ENCODE measurements at places on chromosomes 6 and 20.

GRCh38 chr6:70524721-70525286 is 41.9 kb upstream of the SDHAF4 start:
- no peak for DNase-seq

- no peak for DNase-seq
These were observed 2.7 kb upstream of the DLL1 start for GRCh38 chr6:170293341-170294231.

GRCh38 chr6:157869673-157870302 is 46.7 kb downstream of the SNX9 start:
- DNase-seq: no peak

GRCh38 chr6:156396791-156397418 is 380.3 kb upstream of the ARID1B start:
- no peak for DNase-seq

DNA sequence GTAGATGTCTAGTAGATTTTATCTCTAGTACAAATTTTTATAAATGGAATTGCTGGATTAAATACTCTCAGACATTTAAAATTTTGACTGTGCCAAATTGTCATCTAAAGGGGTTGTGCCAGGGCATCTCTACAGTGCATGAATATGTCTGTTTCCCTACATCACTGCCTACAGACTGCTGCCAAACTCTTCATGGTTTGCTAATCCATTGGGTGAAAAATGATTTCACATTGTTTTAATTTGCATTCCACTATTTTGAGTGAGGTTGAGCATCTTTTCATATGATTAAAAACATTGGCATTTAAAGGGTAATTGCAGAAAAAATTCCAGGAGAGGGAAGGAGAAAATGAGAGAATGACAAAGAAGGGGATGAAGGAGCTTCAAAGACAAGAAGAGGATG is 267.7 kb upstream of the RNF24 start:
- no peak for DNase-seq

DNA sequence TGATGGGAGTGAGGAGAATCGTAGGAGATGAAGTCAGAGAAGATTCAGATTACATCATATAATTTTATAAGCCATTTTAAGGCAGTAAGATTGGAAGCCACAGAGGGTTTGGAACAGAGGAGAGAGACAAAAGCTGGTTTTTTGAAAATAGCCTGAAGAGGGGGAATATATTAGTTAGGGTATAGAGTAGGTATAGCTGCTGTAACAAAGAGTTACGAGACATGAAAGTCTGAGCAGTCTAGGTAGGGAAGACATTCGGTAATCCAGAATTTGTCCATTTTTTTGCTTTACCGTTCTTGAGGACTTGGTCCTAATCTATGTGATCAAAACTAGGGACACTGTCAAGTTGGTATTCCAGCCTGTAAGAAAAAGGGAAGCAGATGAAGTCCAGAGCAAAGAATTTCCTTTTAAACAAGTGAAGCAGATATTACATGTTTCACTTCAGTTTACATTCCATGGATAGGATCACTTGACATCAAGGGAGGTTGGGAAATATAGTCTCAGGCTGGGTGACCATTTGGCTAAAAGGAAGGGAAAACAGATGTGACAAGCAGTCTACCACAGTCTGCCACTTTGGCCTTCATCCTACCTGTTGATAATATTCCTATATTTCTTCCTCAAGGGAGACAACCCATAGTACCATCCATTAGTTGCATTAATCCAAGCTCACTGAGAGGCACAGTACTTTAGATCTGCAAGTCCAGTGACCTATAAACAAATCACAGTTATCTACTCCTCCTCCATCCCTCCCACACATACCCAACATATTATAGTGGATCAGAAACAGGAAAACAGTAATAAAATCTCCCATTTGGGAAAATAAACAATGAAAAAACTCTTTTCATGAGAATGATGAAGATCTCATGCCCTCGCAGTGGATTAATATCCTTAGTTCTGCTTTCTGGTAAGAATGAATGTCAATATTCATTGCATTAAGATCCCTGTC is 10.2 kb downstream of the FAM135A start:
- DNase-seq: no peak

GRCh38 chr6:30763618-30764489 is 19.5 kb upstream of the IER3 start:
- DNase-seq: no peak

DNA sequence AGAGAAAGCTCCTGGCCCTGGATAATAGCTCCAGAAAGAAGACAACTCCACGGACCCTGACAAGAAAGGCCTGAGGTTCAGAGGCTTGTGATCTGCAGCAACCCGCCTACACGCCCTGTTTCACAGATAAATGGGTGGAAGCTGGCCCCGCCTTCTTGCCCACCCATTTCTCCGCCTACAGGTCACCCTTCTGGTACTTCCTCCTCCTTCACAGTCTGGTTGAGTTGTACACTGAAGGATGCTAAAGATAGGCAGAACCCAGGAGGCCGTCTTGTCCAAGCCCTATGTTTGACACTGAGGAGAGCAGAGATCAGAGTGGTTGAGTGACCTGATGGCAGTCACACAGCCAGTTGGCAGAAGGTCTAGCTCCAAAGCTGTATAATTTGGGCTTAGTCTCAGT is 34.2 kb upstream of the MDGA1 start:
- peak; percentile 76 for DNase-seq

DNA sequence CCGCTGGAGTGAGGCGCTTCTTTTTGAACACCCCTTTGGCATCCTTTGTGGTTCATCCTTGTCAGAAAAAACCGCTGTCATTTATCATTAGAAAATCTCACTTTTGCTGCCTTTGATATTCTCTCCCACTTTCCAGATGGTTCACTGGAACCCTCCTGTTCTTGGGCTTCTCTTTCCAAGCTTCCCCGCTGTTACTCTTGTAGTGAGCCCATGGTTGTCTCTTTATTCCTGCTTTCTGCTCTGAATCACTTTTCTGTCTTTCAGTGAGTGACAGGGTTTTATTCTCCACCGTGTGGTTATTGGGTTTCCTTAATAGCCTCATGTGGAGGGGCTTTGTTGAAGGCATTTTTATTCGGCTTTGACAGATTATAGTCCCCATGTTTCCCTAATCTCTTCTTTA is 117.0 kb downstream of the FARS2 start:
- DNase-seq: no peak

GRCh38 chr6:11324453-11325015 is 92.1 kb upstream of the NEDD9 start:
- DNase-seq: no peak

DNA sequence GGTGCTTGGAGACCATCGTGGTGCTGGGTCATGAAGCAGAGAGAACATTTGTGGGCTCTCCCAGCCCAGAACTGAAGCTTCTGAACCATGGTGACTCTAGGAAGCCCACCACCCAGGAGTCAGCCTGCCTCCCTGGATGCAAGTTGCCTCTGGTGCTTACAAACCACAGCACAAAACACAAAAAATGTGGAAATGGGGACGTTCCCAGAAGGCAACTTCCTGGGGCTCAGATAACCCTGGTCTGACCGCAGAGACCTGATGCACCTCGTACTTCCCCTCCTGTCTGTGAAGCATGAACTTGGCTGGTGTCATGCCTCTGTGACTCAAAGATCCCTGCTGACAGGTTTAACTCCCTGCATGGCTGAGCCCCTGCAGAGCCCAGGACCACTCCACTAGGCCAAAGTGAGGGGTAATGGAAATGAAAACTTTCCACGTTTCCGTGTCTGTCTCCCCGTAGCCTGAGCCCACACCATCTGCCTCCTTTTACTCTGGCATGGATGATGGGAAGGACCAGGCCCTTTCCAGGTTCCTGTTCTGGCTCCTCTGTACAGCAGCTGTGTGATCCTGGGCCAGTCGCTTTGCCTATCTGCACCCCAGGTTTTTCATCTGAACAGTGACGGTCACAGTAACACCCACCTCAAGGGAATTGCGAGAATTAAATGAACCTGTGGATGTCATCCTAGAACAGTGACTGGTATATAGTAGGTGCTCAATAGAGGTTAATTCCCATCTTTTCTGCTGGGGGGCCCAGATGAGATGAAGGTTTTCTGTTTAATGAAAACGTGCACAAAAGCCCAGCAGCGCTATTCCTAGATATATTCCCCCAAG is 57.7 kb downstream of the PPP1R16B start:
- peak; percentile 80 for DNase-seq

DNA sequence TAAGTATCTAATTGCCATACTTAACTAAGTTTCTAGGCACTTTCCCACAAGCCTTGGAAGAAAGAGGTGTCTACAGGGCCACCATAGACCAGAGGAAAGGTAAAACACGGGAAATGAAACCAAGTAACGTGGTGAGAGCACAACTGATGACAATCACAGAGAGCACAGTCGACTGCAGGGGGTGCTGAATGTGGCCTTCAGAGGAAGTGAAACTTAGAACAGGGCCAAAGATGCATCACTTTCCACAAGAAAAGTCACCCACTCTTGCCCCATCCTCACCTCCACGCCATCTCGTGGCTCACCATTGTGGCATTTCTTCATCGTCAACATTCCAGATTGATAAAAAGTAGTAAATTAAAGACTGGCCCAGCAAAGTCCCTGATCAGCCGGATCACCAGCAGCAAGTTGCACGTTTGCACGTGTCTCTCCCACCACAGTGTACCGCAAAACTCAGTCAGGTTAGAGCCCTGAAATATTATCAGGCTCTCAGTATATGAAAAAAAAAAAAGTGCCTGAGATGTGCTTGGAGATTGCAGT is 31.4 kb downstream of the HIVEP2 start:
- DNase-seq: peak; percentile 83

All from NAMALWA (cell line).